ENCODE measurements at places on chromosomes 3 and 15.
A peak's percentile ranks its signal among the peaks of the same experiment; 100 is the strongest.

DNA sequence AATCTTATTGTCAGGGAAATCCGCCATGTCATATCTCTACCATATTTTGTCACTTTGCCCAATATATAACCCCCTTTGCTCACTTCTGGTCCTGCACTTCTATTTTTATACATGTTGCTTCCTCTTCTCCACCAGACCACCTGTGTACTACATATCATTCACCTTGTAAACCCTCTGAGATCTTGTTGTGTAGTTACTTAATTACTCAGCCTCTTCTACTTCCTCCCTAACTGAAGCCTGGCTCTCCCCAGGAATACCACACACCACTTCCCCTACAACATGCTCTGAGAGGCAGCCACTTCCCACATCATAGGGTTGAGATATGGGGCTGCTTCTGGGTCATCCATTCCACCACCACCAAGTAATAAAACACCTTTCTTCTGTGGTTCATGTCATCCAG is 10.0 kb downstream of the HEXA start:
- no peak overlapping the region for H3K4me3 ChIP-seq
- no peaks in the 10 kb centered on the region for H3K27me3 ChIP-seq
- DNase-seq, result peak; percentile 50

DNA sequence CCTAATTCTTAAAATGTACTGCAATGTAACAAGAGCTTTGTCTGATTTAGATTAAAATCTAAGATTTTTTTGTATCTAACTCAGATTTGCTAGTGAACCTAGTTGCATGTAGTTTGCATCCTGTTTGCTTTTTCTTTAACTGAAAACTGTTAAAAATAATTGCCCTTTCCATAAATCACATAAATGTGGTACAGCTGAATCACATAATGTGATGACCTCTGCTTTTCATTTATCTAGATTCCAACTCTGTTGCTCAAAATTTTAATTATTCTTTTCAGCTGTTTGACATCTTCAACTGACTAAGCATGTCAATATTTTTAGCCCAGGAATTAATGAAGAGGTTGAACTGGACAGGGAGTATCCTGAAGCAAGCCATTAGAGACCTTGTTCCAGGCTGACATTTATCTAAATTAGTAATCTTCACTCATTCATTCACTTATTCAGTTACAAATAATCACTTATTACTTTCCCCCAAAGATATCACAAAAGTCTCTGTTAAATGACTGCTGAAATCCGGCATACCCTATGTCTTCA is 101.9 kb upstream of the PLXND1 start:
- DNase-seq, result no peak
- no peak overlapping the region for H3K27ac ChIP-seq

DNA sequence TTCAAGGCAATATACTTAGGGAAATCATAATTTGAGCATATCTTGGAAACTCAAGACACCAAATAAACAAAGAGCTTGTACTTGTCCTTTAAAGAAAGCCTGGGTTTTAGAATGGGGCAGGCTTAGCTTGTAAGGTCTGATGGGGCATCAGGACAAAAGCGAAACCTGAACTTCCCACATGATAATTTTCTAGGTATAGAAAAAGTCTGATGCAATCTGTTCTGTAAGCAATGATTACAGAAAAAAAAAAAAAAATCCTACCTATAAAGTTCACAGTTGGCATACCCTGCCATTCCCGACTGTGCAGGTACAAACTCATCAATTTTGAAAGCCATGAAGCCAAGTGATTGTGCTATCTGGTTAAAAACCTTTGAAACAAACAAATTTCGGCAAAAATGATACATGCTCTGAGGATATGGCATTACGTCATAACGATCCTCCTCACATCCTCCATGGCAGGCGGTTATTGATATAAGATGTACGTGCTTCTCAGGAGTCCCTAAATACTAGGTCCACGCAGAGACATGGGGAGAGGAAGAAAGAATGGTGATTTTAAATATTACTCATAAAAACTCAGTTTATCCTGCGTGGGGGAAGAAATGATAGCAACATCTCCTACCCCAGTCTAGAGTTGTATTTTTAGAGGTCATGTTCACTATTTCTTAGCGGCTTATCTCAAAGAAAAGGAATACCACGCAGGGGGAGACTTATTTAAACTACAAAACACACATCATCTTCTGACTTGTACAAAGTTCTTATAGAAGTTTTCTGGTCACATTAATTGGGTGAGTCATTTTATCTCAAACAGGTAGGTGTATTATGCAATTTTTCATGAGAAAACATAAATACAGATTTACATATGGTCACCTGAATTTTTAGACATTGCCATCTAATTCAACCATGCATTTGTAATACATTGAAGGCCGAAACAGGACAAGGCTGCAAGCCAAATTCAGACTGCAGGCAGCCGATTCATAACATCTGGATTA is 27.0 kb downstream of the MB21D2 start:
- H3K27ac ChIP-seq, result no peak overlapping the region
- no peaks in the 10 kb centered on the region for H3K27me3 ChIP-seq
- H3K36me3 ChIP-seq, result no peaks in the 10 kb centered on the region
- DNase-seq, result no peak

- no peaks in the 10 kb centered on the region for H3K36me3 ChIP-seq
- no peaks in the 10 kb centered on the region for H3K27me3 ChIP-seq
- no peak overlapping the region for H3K4me3 ChIP-seq
Measured at GRCh38 chr15:64013179-64014062, 32.9 kb downstream of the DAPK2 start.

DNA sequence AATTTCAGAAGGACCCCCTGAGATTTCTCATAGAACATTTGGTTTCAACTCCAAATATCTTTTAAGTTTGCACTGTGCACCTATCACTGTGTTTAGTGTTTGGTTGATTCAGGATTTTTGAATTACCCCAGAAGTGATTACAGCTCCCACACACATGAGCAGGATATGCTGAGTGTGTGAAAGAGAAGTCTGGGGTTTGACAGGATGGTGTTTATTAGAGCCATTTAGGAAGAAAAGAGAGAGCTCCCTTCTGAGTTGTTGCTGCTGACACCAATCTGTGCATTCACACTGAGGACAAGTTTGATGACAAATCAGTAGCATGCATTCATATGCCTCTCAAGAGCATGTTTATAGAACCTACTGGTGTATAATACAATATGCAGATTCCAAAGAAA is 118.1 kb downstream of the RPL22L1 start:
- H3K27ac ChIP-seq, result no peak overlapping the region
- H3K4me3 ChIP-seq, result no peak overlapping the region
- H3K4me1 ChIP-seq, result no peaks in the 10 kb centered on the region

GRCh38 chr15:101660005-101660404 is 7.8 kb upstream of the TM2D3 start:
- peaks cover 15% of the 10 kb centered on the region for H3K36me3 ChIP-seq
- no peaks in the 10 kb centered on the region for H3K27me3 ChIP-seq
- no peak overlapping the region for H3K4me3 ChIP-seq
- no peak for DNase-seq

- no peaks in the 10 kb centered on the region for H3K27me3 ChIP-seq
- peak overlapping the region; percentile 14 for H3K4me3 ChIP-seq
- no peaks in the 10 kb centered on the region for H3K36me3 ChIP-seq
Measured at GRCh38 chr15:77187751-77188464, 117.0 kb upstream of the TSPAN3 start.

DNA sequence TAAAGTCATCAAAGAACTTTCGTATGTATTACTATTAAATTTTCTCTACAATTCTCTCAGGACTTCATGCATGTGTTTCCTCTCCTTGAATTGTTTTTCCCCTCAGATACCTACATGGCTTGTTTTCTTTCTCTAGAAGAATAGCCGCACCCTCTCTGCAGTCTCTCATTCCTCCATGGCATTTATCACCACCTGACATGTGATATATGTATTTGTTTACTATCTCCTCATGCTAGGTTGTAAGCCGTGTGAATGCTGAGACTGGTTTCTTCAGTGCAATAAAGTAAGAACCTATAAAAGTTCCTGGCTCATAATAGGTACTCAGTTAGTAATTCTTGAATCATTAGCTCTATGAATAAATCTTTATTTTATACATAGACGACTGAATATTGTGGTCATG is 149.2 kb downstream of the CNTN4 start:
- no peak for DNase-seq
- no peak overlapping the region for H3K27ac ChIP-seq
- H3K4me3 ChIP-seq, result no peak overlapping the region
- no peaks in the 10 kb centered on the region for H3K27me3 ChIP-seq
- no peaks in the 10 kb centered on the region for H3K4me1 ChIP-seq

DNA sequence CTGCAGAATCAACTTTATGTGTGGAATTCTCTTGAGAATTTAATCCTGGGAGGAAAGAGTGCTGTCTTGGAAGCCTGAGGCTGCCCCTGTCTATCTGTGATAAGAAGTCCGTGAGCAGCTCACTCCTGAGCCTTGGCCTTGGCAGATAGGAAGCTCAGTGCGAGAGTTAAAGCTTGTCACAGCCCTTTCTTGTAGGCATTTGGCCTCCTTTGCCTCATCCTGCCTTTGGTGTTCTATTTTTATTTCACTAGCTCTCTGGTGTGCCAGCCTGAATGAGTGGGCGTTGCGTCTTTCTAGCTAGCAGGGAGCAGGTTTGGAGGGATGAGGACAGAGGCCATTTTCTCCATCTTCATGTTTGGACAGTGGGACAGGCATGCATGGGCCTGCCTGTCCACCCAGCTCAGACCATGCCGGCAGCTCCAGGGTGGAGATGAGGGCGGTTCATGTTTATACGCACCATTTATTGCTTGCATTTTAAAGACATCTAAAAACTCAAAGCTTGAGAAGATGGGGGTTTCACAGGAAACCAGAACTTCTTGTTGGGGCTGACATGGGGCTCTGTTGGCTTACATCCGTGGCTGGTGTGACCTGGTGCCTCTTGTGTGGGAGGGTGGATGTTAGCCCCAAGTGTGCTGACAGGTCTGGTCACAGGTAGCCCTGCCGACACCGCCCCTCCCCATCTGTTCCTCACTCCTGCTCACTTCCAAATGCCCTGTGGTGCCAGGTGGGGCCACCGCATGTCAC is 29.8 kb downstream of the IRAK2 start:
- H3K4me3 ChIP-seq, result peak overlapping the region; percentile 57
- H3K36me3 ChIP-seq, result no peaks in the 10 kb centered on the region
- H3K27me3 ChIP-seq, result no peaks in the 10 kb centered on the region
- H3K27ac ChIP-seq, result peak overlapping the region; percentile 74
- peaks cover 95% of the 10 kb centered on the region for H3K4me1 ChIP-seq

- DNase-seq, result no peak
- H3K4me1 ChIP-seq, result no peaks in the 10 kb centered on the region
- no peak overlapping the region for H3K4me3 ChIP-seq
- H3K36me3 ChIP-seq, result no peaks in the 10 kb centered on the region
- H3K27ac ChIP-seq, result no peak overlapping the region
- H3K27me3 ChIP-seq, result no peaks in the 10 kb centered on the region
Measured at GRCh38 chr3:191358929-191359328, 28.6 kb upstream of the UTS2B start.

DNA sequence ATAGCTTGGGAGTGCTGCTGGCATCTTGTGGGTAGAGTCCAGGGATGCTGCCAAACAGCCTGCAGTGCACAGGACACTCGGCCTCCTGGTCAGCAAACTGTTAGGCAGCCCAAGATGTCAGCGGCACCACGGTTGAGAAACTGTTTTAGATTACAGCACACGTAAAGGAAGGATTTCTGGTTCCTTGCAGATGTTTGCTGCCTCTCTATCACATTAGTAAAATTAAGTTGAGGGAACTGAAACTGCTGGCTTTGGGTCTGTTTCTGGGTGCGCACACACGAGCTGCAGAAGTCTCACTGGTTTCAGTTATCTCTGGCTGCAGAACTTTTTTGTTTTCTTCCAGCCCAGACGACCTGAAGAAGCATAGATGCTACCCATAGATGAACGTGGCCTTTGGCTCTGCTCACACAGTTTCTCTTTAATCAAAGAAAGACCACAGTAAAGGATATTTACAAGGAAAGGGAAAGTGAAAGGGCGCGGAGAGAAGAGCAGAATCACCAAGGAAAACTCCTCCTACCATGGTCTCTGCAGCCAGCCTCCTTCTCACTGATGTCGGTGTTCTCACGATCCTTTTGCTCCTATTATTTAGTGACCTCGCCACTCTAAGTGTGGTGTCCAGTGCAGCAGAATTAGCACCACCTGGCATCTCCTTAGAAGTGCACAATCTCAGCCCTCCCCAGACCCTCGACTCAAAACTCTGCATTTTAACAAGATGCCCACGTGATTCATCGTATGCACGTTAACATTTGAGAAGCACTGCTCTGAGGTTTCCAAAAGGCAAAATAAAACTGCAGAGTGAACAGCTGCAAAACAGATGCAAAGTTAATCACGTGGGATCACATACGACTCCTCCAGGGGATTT is 50.6 kb upstream of the AKAP13 start:
- H3K27me3 ChIP-seq, result no peaks in the 10 kb centered on the region
- no peaks in the 10 kb centered on the region for H3K36me3 ChIP-seq
- no peak for DNase-seq
- H3K4me3 ChIP-seq, result peak overlapping the region; percentile 65
- peaks cover 27% of the 10 kb centered on the region for H3K4me1 ChIP-seq

- no peaks in the 10 kb centered on the region for H3K36me3 ChIP-seq
- DNase-seq, result no peak
- H3K27me3 ChIP-seq, result peaks cover 4% of the 10 kb centered on the region
- no peak overlapping the region for H3K27ac ChIP-seq
Measured at GRCh38 chr15:65410036-65410435, 12.7 kb downstream of the IGDCC4 start.

DNA sequence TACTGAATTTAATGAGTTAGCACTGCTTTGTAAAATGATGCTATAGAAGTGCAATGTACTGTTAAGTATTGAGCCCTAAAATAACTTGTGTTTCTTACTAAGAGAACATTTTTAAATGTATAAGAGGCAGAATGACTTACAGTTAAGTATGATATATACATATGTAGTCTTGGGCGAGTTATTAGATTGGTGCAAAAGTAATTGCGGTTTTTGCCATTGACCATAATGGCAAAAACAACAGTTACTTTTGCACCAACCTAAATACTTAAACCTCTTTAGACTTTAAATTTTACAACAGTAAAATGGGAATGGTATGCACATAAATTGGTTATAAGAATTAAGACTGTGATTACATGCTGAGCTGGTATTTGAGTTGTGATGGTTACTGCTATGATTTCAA is 79.8 kb downstream of the CNTN3 start:
- no peak overlapping the region for H3K4me3 ChIP-seq
- H3K36me3 ChIP-seq, result no peaks in the 10 kb centered on the region
- no peak overlapping the region for H3K27ac ChIP-seq
- H3K27me3 ChIP-seq, result no peaks in the 10 kb centered on the region
- no peaks in the 10 kb centered on the region for H3K4me1 ChIP-seq

- H3K27me3 ChIP-seq, result no peaks in the 10 kb centered on the region
- DNase-seq, result no peak
- H3K4me3 ChIP-seq, result peak overlapping the region; percentile 74
Measured at GRCh38 chr15:90201944-90202375, 830 bp downstream of the SEMA4B start.

GRCh38 chr3:156602424-156602823 is 47.5 kb upstream of the SSR3 start:
- H3K27me3 ChIP-seq, result no peaks in the 10 kb centered on the region
- no peak overlapping the region for H3K4me3 ChIP-seq
- no peaks in the 10 kb centered on the region for H3K4me1 ChIP-seq

GRCh38 chr3:151276687-151277042 is 1.7 kb downstream of the P2RY14 start:
- H3K36me3 ChIP-seq, result no peaks in the 10 kb centered on the region
- H3K4me1 ChIP-seq, result peaks cover 35% of the 10 kb centered on the region
- no peak overlapping the region for H3K4me3 ChIP-seq
